NCI-H446 treated with DMSO at 0.1 percent for 48 hours (cell line): ENCODE measurements at places on chromosomes 12 and 14.

- DNase-seq, result no peak
Observed at GRCh38 chr12:7991535-7991934, 41.0 kb upstream of the FOXJ2 start.

DNA sequence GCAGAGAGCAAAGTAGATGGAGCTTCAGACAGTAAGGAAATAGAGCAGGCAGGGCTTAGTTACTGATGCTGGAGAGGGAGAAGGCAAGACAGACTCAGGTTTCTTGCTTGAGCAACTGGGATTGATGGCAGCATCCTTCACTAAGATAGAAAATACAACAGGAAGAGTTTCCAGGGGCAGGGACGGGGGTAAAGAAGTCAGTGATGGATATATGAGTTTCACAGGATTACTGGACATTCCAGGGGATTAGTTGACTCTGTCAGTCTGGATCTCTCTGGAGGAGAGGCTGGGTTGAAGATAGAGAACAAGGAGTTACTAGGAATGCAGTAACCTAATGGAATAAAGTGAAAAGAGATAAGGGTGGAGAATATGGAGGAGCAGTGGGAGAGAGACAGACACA lies 74.5 kb upstream of the ATF1 start:
- DNase-seq, result no peak

- DNase-seq, result no peak
Observed at GRCh38 chr12:59600171-59600570, 4.3 kb downstream of the SLC16A7 start.

- DNase-seq, result no peak
Observed at GRCh38 chr12:105814283-105814682, 324.5 kb downstream of the NUAK1 start.

DNA sequence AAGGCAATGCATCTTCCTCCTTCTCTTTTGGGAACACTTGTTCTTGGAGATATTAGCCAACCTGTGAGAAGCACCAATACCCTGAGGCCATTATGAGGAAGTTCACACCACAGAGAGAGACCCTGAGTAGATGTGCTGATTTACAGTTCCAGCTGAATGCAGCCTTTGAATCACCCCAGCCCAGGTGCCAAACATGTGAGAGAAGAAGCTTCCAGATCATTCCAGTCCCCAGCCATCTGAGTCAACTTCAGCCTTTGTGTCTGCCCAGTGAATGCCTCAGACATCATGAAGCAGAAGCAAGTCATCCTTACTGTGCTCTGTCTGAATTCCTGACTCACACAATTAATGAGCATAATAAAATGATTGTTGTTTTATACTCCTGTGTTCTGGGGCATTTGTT lies 25.1 kb downstream of the C12orf42 start:
- no peak for DNase-seq

GRCh38 chr12:86122846-86123468 lies 133.2 kb downstream of the MGAT4C start:
- DNase-seq, result no peak

DNA sequence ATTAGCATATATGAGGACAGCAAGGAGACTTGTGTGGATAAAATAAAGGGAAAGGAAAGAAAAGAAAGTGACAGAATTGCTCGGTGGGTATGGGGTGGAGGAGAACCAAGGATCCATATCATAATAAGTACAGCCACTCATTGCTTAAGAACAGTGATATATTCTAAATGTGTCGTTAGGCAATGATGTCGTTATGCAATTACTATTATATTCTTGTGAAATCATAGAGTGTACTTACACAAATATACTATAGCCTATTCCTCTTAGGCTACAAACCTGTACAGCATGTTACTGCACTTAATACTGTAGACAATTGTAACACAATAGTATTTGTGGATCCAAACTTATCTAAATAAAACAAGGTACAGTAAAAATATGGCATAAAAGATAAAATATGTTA lies 271.1 kb downstream of the CCER1 start:
- DNase-seq, result no peak

DNA sequence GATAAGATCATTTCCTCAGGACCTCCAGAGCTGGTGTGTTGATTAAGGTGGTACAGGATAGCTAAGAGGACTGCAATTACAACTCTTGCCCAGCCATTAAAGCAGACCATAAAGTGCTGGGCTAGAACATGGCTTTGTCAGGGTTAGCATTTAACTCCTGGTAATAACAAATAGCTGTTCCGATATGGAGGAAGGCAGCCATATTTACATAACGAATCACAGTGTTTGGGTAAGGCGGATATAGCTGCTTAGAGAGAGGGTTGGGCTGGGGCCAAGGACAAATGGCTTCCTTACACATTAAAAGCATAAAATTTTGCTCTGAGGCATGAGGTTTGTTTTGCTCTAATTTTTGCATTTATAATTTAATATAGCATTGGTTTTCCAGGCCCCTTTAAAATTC lies 297.7 kb upstream of the DDHD1 start:
- DNase-seq, result no peak

GRCh38 chr14:95858893-95859292 lies 17.7 kb upstream of the TUNAR start:
- DNase-seq, result no peak

DNA sequence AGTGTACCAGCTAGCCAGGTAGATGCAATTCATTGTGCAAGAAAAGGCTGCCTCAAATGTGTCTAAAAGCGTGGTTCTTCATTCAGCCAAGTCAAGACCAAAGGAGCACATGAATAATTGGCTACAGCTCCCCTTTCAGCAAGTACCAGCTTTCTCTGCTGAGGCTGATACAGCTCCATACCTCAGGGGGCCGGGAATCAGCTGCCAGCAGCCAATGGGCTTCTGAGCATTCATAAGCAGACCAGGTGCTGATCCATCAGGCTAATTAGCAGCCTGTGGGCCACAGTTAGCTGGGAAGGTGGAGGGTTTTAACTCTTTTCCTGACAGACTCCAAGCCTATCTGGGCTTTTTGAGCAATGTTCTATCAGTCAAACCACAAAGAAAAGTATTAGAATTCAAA lies 264.7 kb downstream of the APAF1 start:
- no peak for DNase-seq

- DNase-seq, result no peak
Observed at GRCh38 chr14:74949191-74949601, 6.2 kb downstream of the PGF start.
